ENCODE measurements at places on chromosomes 2 and 18.

- no peak for DNase-seq
These were observed 375.0 kb downstream of the RNF144A start for GRCh38 chr2:7292154-7292691.

- DNase-seq = no peak
These were observed 6.3 kb upstream of the PARD3B start for GRCh38 chr2:204539019-204539385.

DNA sequence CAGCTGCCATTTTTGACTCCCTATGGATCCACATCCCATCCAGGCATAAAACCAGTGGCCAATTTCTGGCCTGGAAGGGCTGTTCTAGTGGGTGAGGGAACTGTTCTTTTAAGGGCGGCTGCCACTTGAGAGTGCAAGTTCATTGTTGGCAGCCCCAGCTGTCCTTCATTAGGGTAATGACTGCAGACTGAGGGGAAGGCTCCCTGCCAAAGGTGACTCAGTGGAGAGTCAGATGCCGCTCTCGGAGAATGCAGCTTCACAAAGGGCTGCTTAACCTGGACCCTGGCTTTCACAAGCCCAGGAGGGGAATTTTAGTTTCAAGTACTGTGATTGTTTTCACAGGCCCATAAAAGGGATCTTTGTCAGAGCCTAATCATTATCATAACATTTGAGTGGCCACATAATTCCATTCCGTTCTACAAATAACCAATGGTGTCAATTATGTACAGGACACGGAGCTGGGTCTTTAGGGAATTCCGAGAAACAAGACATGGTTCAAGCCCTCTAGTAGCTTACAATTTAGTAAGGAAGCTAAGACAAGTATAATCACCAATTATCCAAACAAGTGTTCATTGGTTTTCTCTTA lies 235.7 kb downstream of the CDCA7 start:
- DNase-seq = peak; percentile 98

GRCh38 chr2:112293636-112294401 lies 18.4 kb downstream of the ZC3H6 start:
- DNase-seq = no peak

DNA sequence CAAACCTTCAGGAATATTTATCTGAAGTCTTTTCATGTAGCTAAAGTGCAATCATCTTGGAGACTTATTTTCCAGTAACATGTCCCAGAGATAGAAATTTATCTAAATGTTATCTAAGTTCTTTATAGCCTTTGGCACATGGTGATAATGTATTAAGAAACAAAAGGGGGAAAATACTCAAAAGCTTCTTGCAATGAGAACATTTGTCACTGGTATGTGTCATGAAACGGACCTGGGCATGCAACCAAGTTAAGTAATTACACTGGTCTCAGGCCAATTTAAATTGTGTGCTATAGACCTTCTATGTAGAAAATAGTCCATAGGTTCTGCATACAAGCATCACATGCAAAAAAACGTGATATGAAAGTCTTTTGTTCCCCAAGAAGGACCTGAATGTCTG lies 136.2 kb downstream of the SLC8A1 start:
- peak; percentile 87 for DNase-seq

DNA sequence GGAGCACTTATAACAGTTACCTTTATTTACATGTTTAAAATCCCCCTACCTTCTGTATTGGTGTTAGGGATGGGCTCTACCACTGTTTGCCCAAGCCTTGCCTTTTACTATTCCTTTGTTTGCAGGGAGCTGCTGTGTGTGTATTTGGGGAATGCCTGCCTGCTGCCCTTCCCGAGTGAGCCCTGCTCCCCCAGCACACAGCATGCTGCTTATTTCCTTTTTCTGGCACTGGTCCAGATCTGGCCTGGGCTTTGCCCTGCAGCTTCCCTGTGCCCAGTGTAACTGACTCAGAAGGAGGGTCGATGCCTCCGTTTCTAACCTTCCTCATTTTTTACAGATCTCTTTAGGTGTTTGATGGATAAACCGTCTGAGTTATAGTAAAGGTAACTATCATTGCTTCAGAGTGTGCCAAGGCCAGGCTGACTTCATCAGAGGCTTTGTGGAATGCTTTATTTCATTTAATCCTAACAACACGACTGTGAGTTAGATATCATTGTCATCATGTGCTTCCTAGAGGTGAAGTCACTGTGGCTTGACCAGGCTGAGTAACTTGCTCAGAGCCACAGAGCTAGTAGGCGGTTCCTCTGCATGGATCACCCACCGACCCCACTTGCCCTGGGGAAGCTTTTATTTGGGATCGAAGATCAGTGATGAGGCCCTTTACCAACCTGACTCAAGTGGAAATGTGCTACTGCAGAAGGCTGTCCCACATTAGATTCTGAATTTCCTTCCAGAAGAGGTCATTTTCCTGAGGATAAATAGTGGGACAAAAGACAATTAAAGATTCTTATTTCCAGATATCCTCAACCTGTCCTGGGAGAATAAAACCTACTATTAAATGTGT lies 238.8 kb downstream of the ZNF407 start:
- DNase-seq = peak; percentile 53

All from MCF 10A (cell line).